ENCODE measurements at places on chromosomes 2 and 18. TPM values are rescaled to one million over a fixed set of nuclear protein-coding genes. Genes with fewer than 3 reads are reported as not detected.

- DNase-seq: no peak
Measured at GRCh38 chr18:27769152-27769551, 407.8 kb downstream of the CDH2 start.

The QPCT gene
- total RNA-seq: 33.8 TPM

DNA sequence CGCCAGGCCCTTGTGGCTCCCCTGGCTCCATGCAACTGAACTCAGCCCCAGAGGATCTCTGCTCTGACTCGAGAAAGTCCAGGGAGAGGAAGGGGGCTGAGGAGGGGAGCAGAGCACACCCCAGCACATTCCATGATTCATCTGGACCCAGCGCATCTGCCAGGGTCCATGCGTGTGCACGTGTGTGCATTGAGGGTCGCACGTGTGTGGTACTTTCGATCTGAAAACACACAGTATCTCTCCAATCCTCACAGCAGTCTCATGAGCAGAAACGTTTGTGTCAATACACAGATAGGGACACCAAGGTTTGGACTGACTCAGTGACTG is 146.4 kb upstream of the ID2 start:
- no peak for DNase-seq

The IL36A gene
- not detected for total RNA-seq

The PSMG2 gene
- 43.2 TPM for total RNA-seq

The TMEM182 gene
- 32.6 TPM for total RNA-seq

DNA sequence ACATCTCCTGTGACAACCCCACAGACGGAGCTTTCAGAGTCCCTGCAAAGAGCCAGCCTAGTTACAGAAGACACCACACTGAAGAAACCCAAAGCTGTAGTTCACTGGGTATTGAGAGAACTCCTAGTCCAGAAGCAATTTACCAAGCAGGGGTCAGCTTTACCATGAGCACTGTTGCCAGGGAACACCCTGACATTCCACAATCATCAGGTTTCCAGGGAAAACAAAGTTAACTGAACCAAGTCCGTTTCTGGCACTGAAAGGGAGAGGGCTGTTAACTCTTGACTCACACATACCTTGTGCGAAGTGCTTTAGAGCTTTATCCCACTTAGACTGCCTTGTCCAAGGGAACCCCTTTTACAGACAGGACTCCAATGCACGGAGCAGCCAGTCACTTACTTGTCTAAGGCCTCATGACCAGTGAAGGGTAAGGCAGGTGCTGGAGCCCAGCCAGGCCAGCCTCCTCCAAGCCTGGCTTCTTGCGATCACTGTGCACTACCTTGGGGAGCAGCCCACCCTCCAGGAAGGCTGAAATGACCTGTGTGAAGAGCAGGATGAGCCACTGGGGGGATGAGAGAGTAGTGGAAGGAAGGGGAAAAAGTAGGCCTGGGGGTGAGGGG is 53.9 kb downstream of the REEP1 start:
- DNase-seq: no peak

- DNase-seq: no peak
Measured at GRCh38 chr2:223230352-223230751, 178.4 kb downstream of the KCNE4 start.

GRCh38 chr18:55166260-55166598 is 207.0 kb upstream of the CCDC68 start:
- DNase-seq: no peak

The IL1B gene
- total RNA-seq: 2.4 TPM

The FBXO41 gene
- 0.79 TPM for total RNA-seq

DNA sequence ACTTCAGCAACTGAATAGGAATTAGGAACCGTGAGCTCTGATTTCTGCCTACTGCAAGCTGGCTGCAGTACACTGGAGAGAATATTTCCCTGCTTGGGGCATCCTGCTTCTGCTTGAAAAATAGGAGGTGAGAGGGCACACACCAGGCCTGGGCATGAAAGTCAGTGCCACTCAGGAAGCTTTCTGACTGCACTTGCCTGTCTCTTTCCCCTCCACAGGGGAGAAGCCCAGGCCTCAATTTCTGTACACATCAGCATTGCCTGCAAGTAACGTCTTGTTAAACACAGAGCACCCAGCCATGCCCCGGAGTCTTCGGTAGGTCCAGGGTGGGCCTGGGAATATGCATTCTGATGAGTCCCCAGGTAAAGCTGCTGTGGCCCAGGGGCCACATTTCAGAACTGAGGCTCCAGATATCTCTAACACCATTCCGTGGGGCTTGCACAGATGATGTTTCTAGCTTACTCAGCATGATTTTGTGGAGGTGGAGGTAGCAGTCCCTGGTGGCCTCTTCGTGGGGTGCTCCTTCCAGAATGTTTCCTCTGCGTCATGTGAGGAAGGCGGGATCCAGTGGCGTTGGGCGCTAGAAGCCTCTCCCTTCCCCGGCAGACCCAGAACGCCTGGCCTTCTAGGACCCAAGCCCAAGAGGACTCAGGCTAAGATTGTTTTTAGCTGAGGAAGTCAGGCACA is 114.1 kb downstream of the ZBTB7C start:
- no peak for DNase-seq

The TGFA gene
- 21.8 TPM for total RNA-seq

- no peak for DNase-seq
Measured at GRCh38 chr2:53881986-53882385, 22.2 kb upstream of the GPR75 start.

DNA sequence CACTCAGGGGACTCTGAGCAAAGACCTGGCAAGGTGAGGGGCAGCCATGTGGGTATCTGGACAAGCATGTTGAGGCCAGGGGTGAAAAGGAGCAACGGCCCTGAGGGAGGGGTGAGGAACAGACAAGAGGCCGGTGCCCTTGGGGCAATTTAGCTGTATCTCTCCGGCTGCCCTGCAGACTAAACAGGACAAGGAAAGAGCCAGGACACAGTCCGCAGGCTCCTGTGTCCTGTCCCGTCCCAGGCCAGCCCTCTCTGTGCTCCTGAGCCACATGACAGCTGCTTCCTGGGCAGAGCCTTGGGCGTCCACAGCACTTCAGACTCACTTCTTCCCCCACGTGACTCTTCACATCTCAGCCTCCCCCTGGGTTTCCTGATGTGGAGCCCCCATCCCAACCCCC is 206.1 kb downstream of the KLHL29 start:
- no peak for DNase-seq

DNA sequence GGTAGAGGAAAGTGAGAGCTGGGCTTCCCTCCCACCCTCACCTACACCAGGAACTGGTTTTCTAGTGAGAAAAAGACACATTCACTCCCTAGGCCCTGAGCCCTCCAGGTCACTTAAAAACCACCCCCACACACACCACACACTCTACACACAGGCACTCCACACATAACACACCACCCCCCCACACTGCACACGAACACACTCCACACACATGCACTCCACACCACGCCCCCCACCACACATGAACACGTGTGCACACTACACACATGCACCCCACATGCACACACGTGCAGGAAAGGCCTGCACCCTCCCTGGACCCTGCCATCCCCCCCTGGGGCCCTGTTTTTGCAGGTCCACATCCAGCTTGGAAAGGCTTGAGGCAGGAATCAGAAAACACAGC is 67.6 kb downstream of the RALBP1 start:
- DNase-seq: no peak

The FEV gene
- not detected for total RNA-seq

GRCh38 chr18:68431111-68431921 is 283.6 kb downstream of the TMX3 start:
- no peak for DNase-seq

The SCN7A gene
- total RNA-seq: 18.2 TPM

The KANSL3 gene
- total RNA-seq: 26.0 TPM

The ALPP gene
- total RNA-seq: not detected

DNA sequence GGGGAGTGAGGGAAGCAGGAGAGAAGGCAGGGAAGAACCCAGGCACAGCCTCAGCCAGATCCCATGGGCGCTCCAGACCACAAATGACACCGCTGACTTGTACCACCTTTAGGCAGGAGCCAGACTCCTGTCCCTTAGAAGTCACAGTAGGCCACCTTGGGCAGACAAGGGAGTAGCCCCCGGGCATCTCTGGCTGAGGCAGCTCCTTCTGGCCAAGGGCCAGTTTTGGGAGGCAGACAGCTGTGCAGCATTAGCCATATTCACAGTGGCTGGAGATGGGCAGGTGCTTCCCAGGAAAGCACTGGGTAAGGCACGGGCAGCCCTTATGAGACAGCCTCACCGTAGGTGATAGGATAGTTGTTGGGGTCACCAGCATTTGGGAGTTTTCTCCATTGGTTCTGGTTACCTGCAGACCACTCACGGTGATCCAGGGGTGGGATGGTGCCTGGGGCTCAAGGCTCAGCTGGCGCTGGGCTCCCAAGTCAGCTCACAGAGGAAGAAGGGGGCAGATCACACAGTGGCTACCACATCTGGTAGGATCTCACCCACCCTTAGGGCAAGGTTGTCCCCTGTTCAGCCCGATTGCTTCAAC is 2.1 kb downstream of the ASTL start:
- no peak for DNase-seq

- no peak for DNase-seq
Measured at GRCh38 chr18:58535340-58536201, 93.3 kb downstream of the ALPK2 start.

- no peak for DNase-seq
Measured at GRCh38 chr2:136765256-136766072, at the start of gene THSD7B. THSD7B (plus strand) TSS chr2:136765545; CDS start chr2:136882179, 116,634 bp downstream.

GRCh38 chr2:28620801-28621171 is 124.9 kb downstream of the PLB1 start:
- no peak for DNase-seq

The SPATA3 gene
- not detected for total RNA-seq

The SETBP1 gene
- total RNA-seq: 24.1 TPM

DNA sequence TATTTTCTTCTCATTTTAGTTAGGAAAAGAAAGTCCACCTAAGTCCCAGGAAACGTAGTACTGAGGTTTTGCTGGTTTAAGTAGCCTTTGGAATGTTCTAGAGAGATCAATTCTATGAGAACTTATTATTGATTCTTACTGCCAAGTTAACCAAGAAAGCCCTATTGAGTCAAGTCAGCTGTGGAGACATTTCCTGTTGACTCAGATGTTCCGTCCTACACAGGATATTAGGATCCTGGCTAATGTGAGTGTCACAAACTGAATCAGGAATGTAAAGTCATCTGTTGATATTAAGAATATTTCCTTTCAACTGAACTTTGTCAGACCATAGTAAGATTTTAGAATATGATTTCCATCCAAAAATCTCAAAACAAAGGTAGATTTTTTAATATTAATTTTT is 654.3 kb downstream of the LRRTM4 start:
- peak; percentile 1 for DNase-seq

All from skin of body (tissue), 3 donors.